ENCODE measurements at places on chromosomes 13 and 19.

DNA sequence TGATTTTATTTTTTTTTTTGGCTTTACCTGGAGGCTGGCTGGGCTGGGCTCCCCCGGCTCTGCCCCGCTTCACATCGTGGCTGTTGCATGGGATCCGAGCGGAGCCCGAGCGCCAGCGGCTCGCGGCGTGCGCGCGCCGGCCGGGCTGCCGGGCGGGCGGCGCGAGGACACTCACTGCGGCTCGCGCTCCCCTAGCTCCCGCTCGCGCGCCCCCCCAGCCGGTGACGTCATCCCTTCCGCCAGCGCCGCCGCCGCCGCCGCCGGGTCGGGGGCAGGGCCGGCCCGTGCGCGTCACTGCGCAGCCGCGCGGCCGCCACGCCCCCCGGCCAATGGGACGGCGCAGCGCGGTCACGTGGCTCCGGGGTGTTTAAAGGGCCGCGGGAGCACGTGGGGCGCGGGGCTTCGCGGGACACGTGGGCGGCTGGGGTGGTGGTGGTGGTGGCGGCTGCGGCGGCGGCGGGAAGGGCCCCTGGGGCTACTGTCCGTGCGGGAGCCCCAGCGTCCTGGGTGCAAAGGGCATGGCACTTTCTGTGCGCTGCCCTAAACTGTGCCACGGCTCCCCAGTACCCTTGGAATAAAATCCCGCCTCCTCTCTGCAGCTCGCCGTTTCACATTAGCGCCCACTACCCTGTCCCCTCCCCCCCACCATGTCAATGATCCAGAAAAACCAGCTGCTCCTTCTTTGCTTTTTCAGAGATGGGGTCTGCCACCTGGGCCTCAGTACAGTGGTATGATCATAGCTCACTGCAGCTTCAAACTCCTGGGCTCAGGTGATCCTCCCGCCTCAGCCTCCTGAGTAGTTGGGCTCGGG, at the start of gene PTPRS:
Gene PTPRS, minus strand, starts transcription at position 176 of the 811 bp plus-strand sequence. CDS start 54,672 bp downstream, outside the sequence.
- DNase-seq = peak; percentile 45

DNA sequence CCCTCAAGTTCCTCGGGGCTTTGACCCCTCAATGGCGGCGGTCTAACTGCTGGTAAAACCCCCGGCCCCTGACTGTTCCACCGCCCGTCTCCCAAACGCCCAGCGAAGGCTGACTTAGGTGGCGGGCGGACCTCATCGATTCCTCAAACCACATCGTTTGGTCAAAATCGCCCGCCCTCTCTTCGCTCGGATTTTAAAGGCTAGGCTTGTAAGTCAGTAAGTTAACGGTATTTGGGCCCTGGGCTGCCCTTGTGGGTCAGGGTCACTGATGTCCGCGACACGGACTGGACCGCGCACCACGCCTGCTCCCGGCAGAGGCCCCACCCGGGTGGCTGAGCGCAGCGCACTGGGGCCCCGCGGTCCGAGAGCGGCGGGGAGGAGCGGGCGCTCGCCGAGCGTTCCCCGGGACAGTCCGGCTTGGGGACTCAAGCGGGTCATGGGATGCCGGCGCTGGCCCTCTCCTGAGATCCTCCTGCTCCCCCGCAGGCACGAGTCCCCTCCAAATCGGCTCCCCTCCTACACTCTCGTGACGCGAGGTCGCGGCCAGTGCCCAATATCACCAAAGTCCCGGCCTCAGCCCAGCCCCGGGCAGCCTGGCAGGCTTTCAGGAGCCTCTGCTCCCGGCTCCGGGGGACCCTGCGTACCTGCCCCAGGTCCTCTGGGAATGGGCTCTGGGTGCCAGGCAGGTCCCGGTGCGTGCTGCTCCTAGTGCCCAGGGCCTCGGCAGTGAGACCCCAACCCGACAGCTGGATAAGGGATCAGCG, 1.0 kb downstream of the FLT1 start:
- peak; percentile 13 for DNase-seq

DNA sequence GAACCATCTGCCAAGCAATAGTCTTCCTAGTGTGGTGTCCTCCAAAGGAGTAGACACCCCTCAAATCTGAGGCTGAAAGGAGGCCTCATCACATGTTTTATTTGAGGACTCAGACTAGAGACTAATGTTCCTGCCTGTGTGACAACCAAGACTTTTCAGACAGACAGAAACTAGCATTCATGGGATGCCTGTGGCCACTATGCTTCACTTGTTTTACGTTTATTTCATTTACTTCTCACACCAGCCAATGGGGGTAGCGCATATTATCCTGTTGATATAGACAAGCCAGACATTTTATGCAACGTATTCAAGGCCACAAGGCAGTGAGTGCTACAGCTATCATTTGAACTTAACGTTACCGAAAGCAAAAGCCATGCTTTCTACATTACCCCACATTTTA, 391.7 kb upstream of the HTR2A start:
- no peak for DNase-seq

DNA sequence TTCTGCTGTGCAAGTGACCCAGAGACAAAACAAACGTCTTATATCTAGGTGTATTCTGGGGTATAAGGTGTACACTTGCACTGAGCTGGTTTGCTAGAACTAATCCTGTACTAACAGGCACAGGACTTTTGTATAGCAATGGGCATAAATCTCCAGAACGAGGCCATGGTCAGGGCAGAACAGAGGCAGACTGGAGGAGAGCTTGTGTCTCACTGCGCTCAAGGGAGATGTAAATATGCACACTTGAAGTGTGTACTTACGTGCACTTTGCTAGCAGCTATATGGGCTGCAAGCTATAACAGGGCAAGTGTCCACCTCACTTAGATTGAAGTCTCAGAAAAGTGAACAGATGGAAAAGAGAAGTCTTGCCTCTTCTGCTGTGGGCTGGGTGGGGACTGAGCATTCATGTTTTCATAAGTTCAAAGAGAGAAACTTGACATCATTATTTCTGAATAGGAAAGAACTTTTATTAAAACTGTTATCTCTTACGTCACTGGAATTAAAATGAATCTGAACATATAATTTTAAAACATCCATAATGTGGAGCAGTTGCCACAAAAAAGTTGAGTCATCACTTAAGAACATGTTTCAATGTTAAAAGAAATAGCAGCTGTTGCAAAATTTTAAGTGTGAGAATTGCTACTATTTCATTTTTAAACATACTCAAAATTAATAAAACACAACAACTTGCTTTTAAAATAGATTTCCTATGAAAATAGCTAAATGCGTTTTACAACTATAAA, 888.3 kb downstream of the PCDH9 start:
- DNase-seq = no peak

GRCh38 chr13:78657699-78658629, 991 bp downstream of the OBI1 start:
- DNase-seq = peak; percentile 14

- DNase-seq = no peak
Measured at GRCh38 chr13:23654111-23655110, 84.2 kb downstream of the TNFRSF19 start.

GRCh38 chr13:108895220-108895704, 265.9 kb downstream of the MYO16 start:
- DNase-seq = no peak

DNA sequence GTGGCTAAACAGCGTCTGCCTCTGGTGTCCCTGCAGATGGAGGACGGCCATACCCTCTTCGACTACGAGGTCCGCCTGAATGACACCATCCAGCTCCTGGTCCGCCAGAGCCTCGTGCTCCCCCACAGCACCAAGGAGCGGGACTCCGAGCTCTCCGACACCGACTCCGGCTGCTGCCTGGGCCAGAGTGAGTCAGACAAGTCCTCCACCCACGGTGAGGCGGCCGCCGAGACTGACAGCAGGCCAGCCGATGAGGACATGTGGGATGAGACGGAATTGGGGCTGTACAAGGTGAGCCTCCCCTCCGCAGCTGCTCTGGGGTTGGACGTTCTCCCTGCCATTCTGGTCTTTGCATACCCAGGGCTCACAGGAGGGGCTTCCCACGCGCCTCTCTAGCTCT, 19.9 kb downstream of the UHRF1 start:
- no peak for DNase-seq

DNA sequence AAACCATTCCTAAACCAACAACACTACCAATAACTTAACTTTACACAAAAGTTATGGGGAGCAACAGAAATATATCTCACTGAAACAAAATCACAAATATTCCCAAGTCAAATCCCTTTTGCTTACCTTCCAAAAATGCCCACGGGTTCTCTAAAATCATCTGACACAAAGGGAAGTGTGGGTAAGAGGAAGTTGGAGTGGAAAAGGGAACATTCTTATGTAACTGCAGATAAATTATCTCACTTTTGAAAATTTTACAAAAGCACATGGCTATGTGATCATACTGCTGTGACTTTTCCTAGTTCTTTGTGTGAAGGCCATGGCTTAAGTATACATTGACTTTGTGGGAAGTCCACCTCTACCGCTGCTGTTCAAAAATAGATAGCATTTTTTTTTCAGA, 350.5 kb downstream of the GPC6 start:
- DNase-seq = no peak

DNA sequence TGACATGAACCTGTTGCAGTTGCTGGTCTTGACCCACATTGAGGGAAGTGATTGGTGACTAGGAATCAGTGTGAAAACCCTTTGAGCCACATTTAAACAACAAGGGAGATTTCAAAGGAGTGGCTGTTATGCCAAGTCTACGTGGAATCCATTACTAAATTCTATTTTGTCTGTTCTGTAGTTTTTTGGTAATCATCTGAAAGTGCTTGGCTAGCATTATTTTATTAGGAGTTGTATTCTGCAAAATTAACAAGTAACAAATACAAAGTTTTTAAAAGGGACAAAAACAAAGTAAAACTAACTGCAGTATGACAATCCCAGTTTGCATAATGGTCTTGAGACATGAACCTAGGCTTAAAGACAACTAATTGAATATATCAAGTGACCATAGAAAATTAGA, 14.0 kb upstream of the ZNF780A start:
- no peak for DNase-seq

DNA sequence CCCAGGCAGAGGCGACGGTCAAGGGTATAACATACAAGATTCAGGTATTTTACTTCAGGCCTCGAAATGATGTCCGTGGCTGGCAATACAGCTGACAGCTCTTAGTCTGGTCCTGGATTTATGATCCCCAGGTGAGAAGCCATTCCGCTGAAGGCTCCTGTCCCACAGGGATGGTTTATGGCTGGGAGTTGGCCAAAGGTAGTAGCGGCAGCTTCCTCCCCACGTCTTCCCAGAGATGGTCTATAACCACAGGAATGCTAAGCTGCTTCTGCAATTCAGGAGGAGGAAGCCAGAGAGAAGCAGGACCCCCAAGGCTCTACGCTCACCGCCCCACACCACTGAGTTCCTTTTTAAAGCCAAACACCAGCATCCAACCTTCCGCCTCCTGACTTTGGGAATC, 27.1 kb downstream of the OLFM2 start:
- no peak for DNase-seq

DNA sequence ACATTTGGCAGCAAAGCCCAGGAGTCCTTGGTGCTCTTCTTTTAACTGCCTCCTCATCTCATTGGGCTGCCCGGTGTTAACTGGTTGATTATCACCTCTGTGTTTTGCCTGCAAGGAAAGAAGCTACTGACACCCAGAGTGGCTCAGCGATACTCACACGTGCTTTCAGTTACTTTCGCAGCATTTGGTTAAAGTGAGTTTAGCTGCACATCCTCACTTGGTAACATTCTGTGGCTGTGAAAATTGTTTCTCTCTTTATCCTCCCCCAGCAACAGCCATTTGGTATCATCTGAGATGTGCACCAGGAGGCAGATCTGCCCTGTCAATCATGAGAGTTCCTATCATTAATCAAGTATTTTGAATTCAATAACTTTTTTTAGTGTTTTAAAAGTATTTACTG, 44.6 kb upstream of the GPR183 start:
- DNase-seq = no peak

DNA sequence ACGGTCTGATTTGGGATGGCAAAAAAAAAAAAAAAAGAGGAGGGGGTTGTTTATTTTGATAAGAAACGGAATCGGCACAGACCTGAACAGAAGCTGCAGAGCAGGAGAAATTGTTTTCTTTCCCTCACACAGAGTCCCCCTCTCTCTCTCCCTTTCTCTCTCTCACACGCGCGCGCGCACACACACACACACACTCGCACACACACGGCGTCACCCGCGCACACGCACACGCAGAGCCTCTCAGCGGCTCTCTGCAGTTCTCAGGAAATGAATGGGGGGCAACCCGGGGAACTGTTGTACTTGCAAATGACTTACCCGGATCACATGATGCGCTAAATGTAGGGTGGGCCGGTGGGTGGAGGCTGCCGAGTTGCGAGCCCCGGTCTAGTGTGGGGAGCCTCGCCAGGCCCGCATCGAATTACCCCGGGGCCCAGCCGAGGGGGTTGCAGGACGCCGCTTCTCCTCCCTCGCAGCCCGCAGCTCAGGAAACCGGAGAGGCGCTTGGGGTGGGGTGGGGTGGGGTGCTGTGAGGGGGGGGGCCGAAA, 475 bp downstream of the KLF12 start:
- peak; percentile 84 for DNase-seq

GRCh38 chr19:36125557-36125956, 10.3 kb downstream of the TBCB start:
- no peak for DNase-seq

GRCh38 chr19:36140304-36141038, 605 bp downstream of the CAPNS1 start:
- DNase-seq = peak; percentile 44

DNA sequence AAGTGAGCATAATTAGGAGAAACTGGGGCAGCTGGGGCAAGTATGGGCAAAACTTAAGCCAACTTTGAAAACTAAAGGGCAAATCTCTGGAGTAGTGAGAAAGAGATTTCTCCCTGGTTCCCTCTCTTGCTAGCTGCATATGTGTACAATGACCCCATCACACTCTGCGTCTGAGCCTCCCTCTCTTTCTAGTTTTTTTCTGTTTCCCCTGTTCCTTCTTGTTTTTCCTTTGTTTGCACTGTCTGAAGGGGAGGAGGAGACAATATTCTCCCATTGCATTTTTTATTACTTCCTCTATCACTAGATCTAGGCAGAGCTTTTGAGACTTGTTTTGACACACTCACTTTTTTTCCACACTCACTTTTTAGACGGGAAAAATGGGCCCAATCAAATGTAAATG, 11.2 kb upstream of the CLDN10 start:
- DNase-seq = no peak

DNA sequence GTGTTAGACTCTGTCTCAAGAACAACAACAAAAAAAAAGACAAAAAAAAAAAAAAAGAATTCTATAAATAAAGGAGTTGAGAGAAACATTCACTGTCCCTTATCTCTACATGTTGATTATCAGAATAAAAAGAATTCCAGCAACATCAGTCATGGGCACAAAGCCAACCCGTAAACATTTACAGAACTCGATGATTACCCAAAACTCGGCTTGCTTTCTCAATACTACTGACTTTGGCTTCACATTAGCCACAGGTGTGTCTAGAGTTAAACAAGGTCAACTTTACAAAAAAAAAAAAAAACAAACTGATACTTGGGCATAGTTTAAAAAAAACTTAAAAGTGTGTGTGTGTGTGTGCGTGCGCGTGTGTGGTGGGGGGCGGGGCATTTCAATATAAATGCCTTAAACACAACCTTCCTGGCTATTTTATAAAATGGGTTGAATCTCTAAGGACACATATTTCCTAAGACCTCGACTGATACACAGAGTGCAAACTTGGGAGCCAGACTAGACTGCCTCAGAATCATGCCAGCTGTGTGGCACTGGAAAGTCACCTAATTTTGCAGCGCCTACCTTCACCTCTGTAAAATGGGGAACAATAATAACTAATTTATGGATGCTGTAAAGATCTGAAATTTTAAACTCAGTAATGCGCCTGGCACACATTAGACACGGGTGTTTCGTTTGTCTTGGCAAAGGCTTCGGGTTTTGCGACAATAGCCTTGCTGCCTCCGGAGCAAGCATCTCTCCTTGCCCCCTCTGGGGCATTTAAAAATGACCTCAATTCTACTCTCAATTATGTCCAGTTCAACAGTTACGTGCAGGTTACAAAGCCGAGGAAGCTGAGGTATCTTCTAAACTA, 922 bp downstream of the EBPL start:
- DNase-seq = no peak

- no peak for DNase-seq
Measured at GRCh38 chr13:103192511-103193135, 126.4 kb upstream of the SLC10A2 start.

All from thymus (tissue), 14 donors.